ENCODE measurements at places on chromosomes 5 and 9.

GRCh38 chr5:42832060-42832459 lies 20.4 kb upstream of the SELENOP start:
- no peak for DNase-seq

- peak; percentile 39 for DNase-seq
Measured at GRCh38 chr5:142109331-142110045, 909 bp downstream of the NDFIP1 start.

GRCh38 chr9:87359264-87359663 lies 138.4 kb upstream of the DAPK1 start:
- no peak for DNase-seq

- no peak for DNase-seq
Measured at GRCh38 chr9:123798195-123798594, 131.7 kb downstream of the DENND1A start.

- DNase-seq = no peak
Measured at GRCh38 chr5:1067141-1068121, 44.4 kb downstream of the SLC12A7 start.

GRCh38 chr9:72997387-72997995 lies 44.6 kb upstream of the ALDH1A1 start:
- no peak for DNase-seq

All from activated CD4-positive, alpha-beta T cell treated with anti-CD3 and anti-CD28 coated beads for 24 hours (primary cell).